CMK (cell line): ENCODE measurements at places on chromosomes 3 and 15.

- DNase-seq = no peak
Measured at GRCh38 chr15:87843312-87843711, 413.2 kb downstream of the NTRK3 start.

DNA sequence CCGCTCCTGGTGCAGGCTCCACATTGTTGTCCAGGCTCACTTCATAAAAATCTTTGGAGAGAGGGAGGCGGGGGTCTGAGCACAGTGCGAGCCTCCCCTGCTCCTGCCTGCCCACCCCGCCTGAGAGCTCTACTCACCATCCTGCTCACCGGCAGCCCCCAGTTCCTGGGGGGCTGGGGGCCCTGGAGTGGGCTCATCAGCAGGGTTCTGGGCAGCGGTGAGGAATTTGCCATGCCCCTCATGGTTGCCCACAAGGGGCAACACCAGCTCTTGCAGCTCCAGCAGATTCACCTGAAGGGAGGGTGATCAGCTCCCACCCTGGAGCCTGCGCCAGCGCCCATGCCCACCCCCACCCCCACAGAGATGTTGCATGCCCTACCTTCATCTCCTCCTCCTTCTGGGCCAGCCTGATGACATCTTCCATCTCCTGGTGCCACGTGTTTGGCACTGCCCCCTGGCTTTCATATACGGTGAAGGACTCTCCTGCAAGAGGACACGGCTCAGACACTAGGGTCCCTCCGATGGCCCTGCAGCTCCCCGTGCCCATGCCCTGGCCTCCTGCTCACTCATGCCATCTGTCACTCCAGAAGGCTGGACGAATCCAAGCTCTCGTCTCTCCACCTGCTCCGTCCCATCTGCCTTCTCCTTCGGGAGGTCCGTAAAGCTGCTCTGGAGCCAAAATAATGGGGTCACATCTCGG is 162.1 kb downstream of the TBC1D2B start:
- DNase-seq = no peak

- DNase-seq = no peak
Measured at GRCh38 chr3:53216723-53217122, 39.1 kb downstream of the TKT start.

- no peak for DNase-seq
Measured at GRCh38 chr3:47573190-47574172, 5.2 kb downstream of the CSPG5 start.

GRCh38 chr3:174958671-174959328 is 99.7 kb downstream of the NAALADL2 start:
- DNase-seq = no peak

DNA sequence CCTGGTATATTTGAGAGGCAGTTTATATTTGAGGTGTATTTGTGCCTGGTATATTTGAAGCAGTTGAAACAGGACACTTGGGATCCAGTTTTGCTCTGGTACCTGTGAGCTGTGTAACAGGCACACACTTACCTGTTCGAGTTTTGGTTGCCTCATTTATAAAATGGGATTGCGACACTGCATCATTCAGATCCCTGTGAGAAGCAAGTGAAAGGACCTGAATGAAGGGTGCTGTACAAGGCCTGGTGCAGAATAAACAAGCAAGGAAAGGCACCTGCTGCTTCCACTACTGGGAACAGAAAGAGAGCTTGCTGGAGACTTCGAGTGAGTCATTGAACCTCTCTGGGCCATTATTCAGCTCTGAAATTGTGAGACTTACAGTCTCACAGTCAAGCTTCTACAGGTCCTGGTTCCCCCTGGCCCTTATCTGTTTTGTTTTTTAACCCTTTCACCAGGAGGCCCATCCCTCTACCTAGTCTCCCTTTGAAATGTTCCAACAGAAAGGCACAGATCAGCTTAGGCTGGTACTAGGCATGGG is 11.5 kb downstream of the FETUB start:
- DNase-seq = no peak

GRCh38 chr15:48861813-48862431 is 16.0 kb upstream of the EID1 start:
- no peak for DNase-seq

- no peak for DNase-seq
Measured at GRCh38 chr3:9600597-9600996, 47.0 kb upstream of the LHFPL4 start.

GRCh38 chr3:138686771-138687221 is 78.2 kb downstream of the FAIM start:
- DNase-seq = no peak

GRCh38 chr3:156151824-156152428 is 31.5 kb downstream of the KCNAB1 start:
- no peak for DNase-seq

GRCh38 chr3:122776675-122777468 is 16.8 kb downstream of the HSPBAP1 start:
- no peak for DNase-seq

GRCh38 chr15:96882121-96882772 is 551.7 kb downstream of the NR2F2 start:
- no peak for DNase-seq

DNA sequence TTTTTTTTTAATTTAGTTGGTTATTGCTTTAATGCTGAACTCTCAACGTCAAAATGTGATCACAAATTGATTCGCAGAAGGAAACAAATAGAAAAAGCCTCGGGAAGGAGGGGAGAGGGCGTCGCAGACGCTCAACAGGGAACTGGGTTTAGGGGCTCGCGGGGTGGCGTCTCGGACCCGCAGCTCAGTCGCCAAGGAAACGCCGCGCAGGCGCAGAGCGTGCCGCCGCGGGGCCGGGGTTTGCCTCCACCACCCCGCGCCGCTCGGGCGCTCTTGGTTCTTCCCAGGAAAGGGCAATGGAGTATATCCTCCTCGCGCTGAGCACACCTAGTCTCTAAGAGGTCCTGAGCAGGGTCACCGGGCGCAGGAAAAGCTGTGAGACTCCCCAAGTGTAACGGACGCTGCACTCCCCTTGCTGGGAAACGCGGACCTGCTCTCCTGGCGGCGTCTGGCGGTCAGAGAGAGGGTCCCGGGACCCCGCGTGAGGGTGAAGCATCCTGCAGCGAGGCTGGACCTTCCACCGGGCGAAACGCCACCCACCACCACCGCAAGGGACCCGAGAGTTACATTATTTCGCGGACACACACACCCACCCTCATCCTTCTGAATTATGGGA is 753 bp downstream of the PLCH1 start:
- no peak for DNase-seq

GRCh38 chr3:19173945-19174344 is 25.6 kb downstream of the KCNH8 start:
- no peak for DNase-seq

- no peak for DNase-seq
Measured at GRCh38 chr3:55720614-55721013, 233.5 kb upstream of the WNT5A start.

DNA sequence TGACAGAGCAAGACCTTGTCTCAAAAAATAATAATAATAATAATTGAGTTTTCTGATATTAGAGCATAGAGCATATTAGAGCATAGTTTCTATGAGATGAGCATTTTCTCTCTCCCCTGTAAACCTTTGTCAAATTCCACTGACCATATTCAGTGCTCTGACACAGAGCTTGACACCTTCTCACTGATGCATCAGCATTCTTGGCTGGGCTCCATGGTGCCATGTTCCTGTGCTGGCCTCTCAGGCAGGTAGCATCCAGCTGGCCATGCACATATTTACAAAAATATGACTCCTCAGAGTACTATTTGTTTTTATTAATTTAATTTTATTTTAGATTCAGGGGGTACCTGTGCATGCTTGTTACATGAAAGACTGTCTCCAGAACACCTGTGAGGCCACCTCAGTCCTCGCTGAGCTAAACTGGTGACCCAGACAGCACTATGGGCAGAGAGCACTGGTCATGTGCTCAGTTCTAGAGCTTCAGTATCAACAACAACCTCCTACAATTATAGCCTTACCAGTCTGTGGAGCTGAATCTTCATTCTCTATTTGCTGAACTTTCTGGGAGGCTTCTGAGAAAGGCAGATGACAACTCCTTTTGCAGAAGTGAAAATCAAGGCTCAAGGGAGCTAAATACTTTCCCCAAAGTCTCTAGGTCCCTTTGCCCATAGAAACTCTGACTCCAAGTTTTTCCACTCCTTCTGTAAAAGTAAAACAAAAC is 21.6 kb upstream of the SLC28A2 start:
- no peak for DNase-seq

GRCh38 chr15:32886459-32886858 is 168.7 kb downstream of the GREM1 start:
- DNase-seq = no peak
